Stimulated activated CD4-positive, alpha-beta T cell treated with anti-CD3 and anti-CD28 coated beads, Interleukin-1b, Interleukin-23, amount 100 ng/mL, for 48 hours (primary cell): ENCODE measurements at places on chromosomes 1 and 21.

GRCh38 chr1:218481116-218481775 is 136.1 kb downstream of the TGFB2 start:
- no peak for DNase-seq

- DNase-seq = no peak
Observed at GRCh38 chr1:86435327-86435726, 11.4 kb downstream of the CLCA2 start.

GRCh38 chr1:59115865-59116264 is 181.0 kb upstream of the FGGY start:
- DNase-seq = no peak

DNA sequence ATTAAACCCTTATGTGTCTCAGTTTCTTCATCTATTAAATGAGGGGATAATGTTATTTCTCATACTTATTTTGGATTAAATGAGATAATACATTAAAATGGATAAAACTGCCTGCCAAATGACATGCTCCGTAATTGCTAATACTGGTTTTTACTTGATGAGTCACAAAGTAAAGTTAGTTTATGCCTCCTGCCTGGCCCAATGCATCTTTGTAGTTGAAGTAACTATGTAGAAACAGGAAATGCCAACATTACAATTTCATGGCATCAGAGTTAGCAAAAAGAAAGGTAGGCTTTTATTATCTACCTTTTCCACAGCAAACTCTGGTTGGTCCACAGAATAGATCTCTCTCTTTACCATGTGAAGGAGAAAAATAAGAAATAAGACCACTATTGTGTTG is 214.5 kb downstream of the TBX15 start:
- DNase-seq = no peak

DNA sequence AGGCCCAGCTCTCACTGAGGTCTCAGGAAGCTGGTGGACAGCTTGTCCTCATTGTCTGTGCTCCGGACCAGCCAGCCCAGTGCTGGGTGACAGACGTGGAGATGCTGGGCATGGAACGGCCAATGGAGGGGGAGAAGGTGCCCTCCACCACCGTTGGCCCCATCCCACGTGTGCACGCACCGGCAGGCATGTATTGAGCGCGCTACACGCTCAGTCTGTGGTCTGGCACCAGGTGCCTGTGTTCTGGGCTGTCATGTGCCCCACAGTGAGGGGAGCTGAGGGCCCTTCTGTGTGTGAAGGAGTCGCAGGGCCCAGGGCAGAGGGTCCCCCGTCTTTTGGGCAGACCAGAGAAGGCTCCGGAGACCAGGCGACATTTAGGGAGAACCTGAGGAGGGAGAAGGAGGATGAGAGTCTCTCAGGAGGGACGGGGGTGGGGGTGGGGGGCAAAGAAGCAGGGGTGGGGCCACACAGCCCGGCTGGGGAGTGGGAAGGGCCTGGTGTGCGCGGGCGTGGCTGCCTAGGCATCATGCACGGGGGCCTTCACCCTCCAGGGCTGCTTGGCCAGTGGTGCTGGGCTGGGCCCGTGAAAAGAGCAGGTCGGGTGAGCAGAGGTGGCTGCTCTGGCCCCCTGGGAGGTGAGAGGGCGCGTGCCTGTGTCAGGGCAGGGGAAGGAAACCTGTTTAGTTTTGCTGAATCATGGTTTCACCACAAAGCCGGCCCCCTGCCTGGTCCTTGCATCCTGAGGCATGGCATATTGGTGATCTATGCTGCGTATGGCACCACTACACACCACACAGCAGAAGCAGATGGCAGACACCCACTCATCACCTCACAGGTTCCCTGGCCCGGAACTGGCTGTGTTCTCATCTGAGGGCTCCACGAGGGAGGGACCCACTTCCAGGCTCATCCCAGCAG is 86.7 kb upstream of the TTC34 start:
- DNase-seq = no peak

DNA sequence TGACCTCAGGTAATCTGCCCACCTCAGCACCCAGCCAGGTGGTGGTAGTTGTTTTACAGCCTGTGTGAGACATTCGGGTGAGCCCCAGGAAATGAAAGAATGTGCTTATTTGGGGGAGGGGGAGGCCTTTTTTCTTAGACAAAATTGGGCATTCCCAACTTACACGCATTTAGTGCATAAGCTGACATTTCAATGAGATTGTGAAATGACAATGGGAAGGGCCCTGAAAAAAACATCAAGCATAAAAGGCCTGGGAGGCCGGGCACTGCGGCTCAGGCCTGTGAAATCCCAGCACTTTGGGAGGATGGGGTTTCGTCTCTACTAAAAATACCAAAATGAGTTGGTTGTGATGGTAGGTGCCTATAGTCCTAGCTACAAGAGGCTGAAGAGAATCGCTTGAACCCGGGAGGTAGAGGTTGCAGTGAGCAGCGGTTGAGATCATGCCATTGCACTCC is 5.0 kb downstream of the GAS5 start:
- DNase-seq = no peak

DNA sequence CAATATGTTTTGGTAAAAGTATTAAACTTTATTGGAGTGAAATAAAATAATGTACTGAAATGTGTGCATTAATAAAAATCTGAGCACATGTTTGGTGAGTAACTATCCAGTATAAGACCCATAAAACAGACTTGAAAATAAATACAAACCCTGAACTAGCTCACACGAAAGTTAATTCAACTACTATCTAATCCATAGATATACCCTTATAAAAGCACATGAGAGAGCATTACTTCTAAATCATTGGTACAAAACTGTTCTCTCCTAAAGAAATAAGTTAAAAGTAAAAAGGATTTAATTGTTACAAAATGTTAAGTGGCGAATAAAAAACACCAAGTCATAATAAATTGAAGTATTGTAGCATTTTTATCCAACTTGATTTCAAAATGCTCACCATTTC is 295.6 kb downstream of the PTPRC start:
- no peak for DNase-seq

GRCh38 chr1:204250428-204251030 is 36.7 kb upstream of the GOLT1A start:
- no peak for DNase-seq

GRCh38 chr21:17794518-17795145 is 24.5 kb downstream of the C21orf91 start:
- DNase-seq = no peak

- no peak for DNase-seq
Observed at GRCh38 chr1:237811633-237812032, 79.1 kb downstream of the ZP4 start.
